ENCODE measurements at places on chromosomes 2 and 18. TPM values are rescaled to one million over a fixed set of nuclear protein-coding genes. Genes with fewer than 3 reads are reported as not detected.

Gene MC2R
- total RNA-seq = not detected

Gene XDH
- 1.2 TPM for total RNA-seq

Gene AQP12B
- total RNA-seq = not detected

Gene DNER
- total RNA-seq = 6.0 TPM

Gene RIT2
- total RNA-seq = not detected

Gene CROCC2
- total RNA-seq = not detected

Gene DNAJC5G
- not detected for total RNA-seq

DNA sequence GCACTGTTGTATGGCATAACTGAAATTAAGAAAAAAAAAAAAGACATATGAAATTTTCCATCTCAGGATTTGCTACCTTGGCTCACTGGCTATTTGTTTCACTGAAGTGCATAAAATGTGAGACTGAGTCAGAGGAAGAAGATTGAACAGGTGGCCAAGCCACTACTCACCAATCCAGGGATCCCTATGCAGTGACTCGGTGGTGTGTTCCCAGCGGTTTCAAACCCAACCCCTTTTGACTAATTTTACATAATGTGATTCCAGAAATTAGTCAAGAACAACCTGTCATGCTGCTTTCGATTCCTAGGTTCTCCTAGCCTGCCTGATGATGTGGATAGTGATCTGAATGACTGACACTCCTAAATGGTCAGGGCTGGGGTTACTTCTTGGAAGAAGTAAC lies 77.3 kb downstream of the KLHL14 start:
- no peak for DNase-seq

- DNase-seq = no peak
Observed at GRCh38 chr2:160736148-160737028, 242.8 kb upstream of the RBMS1 start.

DNA sequence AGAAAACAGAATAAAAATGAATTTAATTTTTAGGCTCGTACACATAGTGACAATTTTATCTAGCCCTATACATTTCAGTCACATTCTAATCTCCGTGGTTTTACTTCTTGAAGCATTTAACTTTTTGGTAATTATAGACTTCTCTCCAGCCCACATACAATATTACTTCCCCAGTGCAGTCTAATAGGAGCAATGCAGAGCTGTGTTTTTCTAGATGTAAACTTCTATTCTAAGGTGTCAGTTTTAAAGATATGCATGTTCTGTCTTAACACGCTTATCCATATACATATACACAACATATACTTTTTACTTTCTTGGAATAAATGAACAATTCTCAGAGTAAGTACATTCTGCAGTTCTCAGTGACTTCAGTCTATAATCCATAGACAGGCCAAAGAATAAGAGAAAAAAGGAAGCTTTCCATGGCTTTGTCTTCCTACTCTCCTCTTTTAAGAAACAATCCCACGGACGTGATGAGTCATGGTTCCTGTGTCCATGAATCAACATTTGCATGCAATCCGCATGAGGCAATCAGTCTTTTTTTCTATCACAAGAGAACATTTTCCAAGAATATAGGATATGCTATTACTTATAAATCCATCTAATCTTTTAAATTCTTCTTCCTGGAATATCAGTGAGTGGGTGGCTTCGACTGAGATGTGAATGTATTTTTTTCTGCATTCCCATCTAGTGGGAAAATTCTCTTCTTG lies 42.8 kb downstream of the CCDC102B start:
- no peak for DNase-seq

DNA sequence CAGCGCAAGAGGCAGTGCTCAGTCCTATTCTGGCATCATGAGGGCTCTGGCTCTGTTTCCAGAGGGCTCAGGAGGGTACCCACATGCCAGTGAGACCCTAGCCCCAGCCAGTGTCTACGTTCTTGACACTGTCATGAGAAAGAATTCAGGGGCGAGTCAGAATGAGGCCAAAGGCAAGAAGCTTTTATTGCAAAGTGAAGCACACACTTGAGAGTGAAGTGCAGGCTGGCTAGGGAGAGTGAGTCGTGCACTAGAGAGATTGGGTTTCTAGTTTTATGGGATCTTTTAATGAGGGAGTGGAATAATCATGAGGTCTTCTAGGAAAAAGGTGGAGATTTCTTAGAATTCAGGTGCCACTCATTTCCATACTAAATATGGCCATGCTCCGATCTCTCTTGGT lies 164.1 kb downstream of the DCDC2C start:
- DNase-seq = no peak

- DNase-seq = no peak
Observed at GRCh38 chr2:187475499-187476248, 27.6 kb upstream of the CALCRL start.

DNA sequence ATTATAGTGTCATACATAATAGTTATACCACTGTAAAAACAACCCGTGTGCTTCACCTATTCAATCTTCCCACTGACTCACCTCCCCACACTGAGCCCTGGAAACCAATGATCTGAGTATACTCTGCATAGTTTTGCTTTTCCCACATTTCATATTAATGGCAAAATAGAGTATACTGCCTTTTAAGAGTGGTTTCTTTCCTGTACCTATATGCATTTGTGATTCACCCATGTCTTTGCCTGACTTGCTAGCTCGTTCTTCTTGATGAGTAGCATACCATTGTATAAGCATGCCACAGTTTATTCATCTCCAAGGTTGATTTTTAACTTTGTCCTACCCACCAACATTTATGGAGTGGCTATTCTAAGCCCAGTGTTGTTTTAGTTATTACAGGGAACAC lies 686.4 kb downstream of the PLCL1 start:
- no peak for DNase-seq

GRCh38 chr2:126864861-126865260 lies 33.8 kb upstream of the TEX51 start:
- no peak for DNase-seq

DNA sequence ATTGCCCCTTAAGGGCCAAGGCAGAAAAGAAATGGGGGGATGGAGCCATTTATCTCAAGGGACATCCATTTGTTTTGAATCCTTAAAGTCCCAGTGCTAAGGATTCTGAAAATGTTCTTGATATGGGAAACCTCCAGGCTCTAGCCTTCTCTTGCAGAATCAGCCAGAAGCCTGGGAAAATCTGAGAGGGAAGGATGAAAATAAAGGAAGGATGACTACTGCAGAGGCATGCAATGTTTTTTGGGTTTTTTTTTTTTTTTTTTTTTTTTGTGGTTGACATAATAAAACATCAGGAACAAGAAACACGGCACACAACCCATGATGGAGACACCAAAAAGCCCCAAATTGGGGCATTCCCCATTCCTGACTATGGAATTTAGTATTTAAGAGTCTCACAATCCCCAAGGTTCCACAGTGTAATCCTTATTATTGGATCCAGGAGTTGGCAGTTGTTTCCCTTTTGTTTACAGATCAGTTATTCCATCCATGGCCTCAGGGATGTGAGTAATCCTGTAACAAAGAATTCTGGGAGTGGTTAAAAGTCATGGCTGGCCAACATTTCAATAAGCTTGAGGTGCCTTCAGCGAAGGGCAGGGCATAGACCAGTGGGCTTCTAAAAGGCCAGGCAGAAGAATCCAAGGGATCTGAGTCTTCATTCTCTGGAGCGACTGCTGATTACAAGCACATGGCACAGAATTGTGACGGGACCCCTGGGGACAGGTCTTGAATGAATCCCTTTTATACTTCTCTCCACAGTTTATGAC lies 337.5 kb downstream of the GULP1 start:
- DNase-seq = no peak

DNA sequence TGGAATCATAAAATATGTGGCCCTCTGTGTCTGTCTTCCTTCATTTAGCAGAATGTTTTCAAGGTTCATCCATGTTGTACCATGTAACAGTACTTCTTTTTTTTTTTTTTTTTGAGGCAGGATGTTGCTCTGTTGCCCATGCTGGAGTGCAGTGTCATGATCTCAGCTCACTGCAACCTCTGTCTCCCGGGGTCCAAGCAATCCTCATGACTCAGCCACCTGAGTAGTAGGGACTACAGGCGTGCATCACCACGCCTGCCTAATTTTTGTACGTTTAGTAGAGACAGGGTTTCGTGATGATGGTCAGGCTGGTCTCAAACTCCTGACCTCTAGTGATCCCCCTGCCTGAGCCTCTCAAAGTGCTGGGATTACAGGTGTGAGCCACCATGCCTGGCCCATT lies 31.2 kb downstream of the RAB1A start:
- no peak for DNase-seq
